Stomach (tissue), 19 donors: ENCODE measurements at places on chromosomes 16 and 17. TPM values are rescaled to one million over a fixed set of nuclear protein-coding genes. Genes with fewer than 3 reads are reported as not detected.

ZFPM1 gene
- 85.7 TPM for total RNA-seq

SBK1 gene
- total RNA-seq = 2.0 TPM

KRTAP9-2 gene
- total RNA-seq = not detected

PLEKHM1 gene
- 52.3 TPM for total RNA-seq

DNA sequence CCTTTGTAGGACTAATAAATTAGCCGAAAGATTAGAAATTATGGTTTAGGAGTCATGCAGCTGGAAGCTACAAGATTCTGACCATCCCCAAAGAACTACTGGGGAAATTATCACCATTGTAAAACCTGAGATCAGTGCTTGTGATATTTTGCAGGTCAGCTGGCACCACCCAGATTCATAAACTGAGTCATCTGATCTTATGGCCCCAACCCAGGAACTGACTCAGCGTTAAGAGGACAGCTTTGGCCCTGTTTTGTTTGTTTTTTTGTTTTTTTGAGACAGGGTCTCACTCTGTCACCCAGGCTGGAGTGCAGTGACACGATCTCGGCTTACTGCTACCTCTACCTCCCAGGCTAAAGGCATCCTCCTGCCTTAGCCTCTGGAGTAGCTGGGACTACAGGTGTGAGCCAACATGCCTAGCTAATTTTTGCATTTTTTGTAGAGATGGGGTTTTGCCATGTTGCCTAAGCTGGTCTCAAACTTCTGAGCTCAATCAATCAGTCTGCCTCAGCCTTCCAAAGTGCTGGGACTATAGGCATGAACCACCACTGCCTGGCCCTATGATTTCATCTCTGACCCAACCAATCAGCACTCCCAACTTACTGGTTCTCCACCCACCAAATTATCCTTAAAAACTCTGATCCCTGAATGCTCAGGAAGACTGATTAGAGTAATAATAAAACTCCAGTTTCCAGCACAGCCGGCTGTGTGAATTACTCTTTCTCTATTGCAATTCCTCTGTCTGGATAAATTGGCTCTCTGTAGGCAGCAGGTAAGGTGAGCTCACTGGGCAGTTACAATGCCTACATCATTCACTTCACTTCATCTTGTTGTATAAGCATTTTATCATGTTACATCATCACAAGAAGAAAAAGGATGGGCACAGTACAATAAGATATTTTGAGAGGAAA, 79.4 kb upstream of the KSR1 start:
- peaks cover 17% of the 10 kb centered on the region for H3K4me1 ChIP-seq
- no peak overlapping the region for H3K27ac ChIP-seq
- no peak for DNase-seq
- no peak overlapping the region for H3K4me3 ChIP-seq
- H3K27me3 ChIP-seq = no peaks in the 10 kb centered on the region
- H3K36me3 ChIP-seq = no peaks in the 10 kb centered on the region

DNA sequence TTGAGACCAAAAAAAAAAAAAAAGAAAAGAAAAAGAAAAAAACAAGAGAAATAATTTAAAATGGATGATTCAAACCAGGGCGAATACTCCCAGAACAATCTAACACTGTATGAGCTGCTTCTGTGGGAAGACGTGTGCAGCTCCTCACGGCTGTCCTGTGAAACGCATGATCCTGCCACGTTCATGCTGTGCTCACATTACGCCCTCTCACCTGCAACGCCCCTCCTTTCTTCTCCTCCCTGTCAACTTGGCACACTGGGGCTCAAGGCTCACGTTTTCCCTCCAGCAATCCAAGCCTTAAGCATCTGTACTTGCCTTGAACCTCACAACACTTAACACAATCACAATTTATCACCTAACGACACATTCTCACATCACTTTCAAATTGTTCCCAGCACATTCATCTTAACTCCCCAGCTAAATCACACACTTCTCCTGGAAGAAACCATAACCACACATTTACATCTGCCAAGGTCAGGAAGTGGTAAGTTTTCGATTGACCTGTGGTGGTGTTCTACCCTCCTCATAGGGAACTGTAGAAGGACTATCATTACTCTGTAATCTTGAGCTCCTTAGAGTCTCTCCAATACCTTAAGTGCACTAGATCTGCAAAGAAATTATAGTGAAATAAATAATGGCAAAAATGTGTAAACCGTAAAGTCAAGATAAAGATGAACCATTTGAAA, 29.1 kb downstream of the MBTPS1 start:
- H3K27me3 ChIP-seq = no peaks in the 10 kb centered on the region
- DNase-seq = no peak
- peaks cover 87% of the 10 kb centered on the region for H3K36me3 ChIP-seq
- H3K4me3 ChIP-seq = no peak overlapping the region
- no peaks in the 10 kb centered on the region for H3K4me1 ChIP-seq
- H3K27ac ChIP-seq = no peak overlapping the region

DNA sequence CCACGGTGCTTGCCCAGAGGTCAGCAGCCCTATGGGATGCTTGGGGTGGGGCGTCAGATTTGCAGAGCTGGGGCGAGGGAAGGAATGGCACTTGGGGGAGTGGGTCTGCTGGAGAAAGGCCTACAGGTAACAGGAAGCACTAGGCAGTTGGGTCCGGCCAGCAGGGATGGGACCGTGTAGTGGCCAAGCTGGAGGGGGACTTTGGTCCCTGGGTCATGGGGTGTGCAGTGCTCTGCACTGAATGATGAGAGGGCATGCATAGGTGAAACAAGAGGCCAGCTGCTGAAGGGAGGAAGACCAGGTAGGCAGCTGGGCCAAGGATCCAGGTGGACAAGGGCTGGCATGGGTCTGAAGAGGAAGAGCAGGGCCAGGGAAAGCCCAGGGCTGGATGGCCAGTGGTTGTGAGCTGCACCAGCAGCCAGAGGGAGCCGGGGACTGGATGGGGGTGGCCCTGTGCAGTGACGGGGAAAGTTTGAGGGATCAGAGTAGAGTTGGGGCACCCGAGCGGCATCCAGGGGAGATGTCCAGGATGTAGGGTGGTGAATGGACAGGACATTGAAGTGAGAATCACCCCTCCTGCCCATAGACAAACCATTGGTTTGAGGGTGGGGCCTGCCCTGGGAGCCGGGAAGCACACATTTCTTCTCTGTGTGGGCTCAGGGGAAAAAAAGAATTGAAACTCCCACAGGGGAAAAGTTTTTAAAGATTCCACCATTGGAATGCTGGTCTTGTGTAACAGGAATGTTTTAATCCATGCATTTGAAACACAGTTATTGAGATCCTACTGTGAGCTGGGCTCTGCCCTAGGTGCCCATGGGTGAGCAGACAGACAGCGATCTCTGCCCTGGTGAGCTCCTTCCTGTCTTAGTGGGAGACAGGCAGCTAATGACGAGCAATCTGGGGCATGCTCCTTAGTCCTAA, 25.1 kb downstream of the RAI1 start:
- peaks cover 78% of the 10 kb centered on the region for H3K4me1 ChIP-seq
- no peak overlapping the region for H3K27ac ChIP-seq
- DNase-seq = no peak
- H3K4me3 ChIP-seq = no peak overlapping the region

DNA sequence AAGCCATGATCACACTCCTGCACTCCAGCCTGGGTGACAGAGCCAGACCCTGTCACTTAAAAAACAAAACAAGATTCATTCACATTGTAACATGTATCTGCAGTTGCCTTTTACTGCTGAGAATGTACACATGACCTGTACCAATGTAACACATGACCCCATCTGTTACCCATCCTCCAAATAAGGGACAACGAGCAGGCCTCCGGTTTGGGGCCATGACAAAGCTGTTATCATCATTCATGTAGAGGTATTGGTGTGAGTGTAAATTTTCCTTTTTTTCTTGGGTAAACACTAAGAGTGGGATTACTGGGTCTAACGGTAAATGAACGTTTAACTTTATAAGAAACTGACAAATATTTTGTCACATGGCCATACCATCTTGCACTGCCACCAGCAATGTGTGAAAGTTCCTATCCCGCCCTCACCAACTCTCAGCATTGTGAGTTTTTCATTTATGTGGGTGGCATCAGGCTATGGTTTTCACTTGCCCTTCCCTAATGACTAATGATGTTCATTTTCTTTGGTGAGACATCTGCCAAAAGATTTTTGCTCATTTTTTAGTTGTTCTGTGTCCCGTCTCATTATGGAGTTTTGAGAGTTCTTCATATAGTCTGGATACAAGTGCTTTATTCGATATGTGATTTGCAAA, 145.5 kb downstream of the C16orf78 start:
- no peaks in the 10 kb centered on the region for H3K27me3 ChIP-seq
- H3K4me1 ChIP-seq = no peaks in the 10 kb centered on the region
- no peak overlapping the region for H3K4me3 ChIP-seq
- no peak for DNase-seq

- peak overlapping the region; percentile 93 for H3K4me3 ChIP-seq
- H3K27me3 ChIP-seq = no peaks in the 10 kb centered on the region
- DNase-seq = peak; percentile 58
- peaks cover 54% of the 10 kb centered on the region for H3K4me1 ChIP-seq
- H3K36me3 ChIP-seq = no peaks in the 10 kb centered on the region
- peak overlapping the region; percentile 94 for H3K27ac ChIP-seq
These were observed 744 bp downstream of the CMIP start for GRCh38 chr16:81445143-81445961.

DNA sequence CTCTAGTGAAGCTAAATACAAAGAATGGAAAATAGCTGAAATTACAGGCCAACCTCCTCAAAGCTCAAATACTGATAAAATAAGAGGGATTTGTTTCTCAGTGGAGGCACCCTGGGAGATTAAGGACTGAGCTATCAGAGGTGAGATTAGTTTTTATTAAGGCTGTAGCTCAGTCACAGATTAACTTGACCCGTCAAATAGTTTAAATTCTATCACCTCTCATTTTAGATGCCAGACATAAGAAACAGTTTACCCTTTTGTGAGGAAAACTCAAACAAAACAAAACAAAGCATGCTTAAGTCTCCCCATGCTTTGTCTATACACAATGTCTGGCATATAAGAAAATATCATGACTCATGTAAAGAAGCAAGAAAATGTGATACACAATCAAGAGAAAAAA, 208.3 kb upstream of the PMFBP1 start:
- no peak overlapping the region for H3K27ac ChIP-seq
- H3K36me3 ChIP-seq = no peaks in the 10 kb centered on the region
- no peaks in the 10 kb centered on the region for H3K27me3 ChIP-seq
- DNase-seq = no peak
- no peaks in the 10 kb centered on the region for H3K4me1 ChIP-seq

GRCh38 chr17:7437950-7438614, 1.2 kb upstream of the FGF11 start:
- no peaks in the 10 kb centered on the region for H3K36me3 ChIP-seq
- peaks cover 34% of the 10 kb centered on the region for H3K4me1 ChIP-seq
- peak overlapping the region; percentile 57 for H3K4me3 ChIP-seq
- DNase-seq = peak; percentile 87
- H3K27me3 ChIP-seq = peaks cover 94% of the 10 kb centered on the region
- H3K27ac ChIP-seq = no peak overlapping the region

DNA sequence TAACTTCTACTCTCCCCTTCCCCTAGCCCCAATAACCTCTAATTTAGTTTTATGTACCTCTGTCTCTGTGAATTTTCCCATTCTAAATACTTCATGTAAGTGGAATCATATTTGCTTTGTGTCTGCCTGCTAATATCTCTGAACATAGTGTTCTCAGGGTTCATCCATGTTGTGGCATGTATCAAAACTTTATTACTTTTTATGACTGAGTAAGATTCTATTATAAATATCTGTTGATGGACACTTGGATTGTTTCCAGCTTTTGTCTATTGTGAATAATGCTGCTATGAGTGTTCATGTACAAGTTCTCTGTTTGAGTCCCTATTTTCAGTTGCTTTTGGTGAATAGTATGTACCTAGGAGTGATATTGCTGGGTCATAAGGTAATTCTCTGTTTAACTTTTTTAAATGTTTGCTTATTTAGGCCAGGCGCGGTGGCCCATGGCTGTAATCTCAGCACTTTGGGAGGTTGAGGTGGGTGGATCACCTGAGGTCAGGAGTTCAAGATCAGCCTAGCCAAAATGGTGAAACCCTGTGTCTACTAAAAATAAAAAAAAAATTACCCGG, 92.8 kb downstream of the CHD9 start:
- no peaks in the 10 kb centered on the region for H3K27me3 ChIP-seq
- H3K36me3 ChIP-seq = peaks cover under 1% of the 10 kb centered on the region
- H3K4me1 ChIP-seq = peaks cover 5% of the 10 kb centered on the region
- H3K27ac ChIP-seq = no peak overlapping the region

DNA sequence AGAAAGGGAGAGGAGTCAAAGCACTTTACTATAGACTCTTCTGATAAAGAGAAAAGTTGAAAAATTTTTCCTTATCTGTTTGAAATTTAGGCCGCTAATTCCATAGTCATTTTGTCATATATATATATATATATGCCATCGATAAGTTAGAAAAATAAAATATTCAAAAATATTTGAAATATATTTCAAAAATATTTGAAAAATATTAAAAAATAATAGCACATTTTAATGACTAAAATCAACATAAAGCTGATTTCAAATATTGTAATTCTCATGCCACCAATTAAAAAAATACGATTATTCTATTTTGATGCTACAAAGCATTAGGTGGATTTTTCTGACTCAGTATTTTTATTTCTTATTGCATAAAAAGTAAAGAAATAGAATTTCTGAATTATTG, 87.1 kb downstream of the KIF2B start:
- H3K36me3 ChIP-seq = no peaks in the 10 kb centered on the region
- H3K4me1 ChIP-seq = no peaks in the 10 kb centered on the region
- no peak for DNase-seq

GRCh38 chr16:24978370-24978914, 36.7 kb downstream of the ARHGAP17 start:
- no peaks in the 10 kb centered on the region for H3K27me3 ChIP-seq
- H3K36me3 ChIP-seq = peaks cover 23% of the 10 kb centered on the region
- DNase-seq = no peak
- peak overlapping the region; percentile 47 for H3K27ac ChIP-seq
- H3K4me1 ChIP-seq = peaks cover 21% of the 10 kb centered on the region
- H3K4me3 ChIP-seq = no peak overlapping the region

DNA sequence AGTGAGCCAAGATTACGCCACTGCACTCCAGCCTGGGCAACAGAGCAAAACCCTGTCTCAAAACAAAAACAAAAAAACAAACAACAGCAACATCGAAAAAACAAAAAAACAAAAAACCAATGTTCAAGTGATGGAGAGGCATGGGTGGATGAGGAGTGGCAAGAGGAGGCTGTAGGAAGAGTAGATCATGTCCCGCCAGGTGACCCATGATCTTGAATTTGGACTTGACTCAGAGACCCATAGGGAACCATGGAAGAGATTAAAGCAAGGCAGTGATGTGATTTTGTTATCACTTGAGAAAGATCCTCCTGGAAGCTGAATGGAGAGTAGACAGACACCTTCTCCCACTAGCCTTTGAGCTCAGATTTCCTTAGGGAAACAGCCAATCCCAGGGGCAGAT, 11.2 kb downstream of the ABAT start:
- H3K4me3 ChIP-seq = no peak overlapping the region
- H3K4me1 ChIP-seq = peaks cover 8% of the 10 kb centered on the region
- no peaks in the 10 kb centered on the region for H3K36me3 ChIP-seq
- no peak for DNase-seq
- no peak overlapping the region for H3K27ac ChIP-seq

DNA sequence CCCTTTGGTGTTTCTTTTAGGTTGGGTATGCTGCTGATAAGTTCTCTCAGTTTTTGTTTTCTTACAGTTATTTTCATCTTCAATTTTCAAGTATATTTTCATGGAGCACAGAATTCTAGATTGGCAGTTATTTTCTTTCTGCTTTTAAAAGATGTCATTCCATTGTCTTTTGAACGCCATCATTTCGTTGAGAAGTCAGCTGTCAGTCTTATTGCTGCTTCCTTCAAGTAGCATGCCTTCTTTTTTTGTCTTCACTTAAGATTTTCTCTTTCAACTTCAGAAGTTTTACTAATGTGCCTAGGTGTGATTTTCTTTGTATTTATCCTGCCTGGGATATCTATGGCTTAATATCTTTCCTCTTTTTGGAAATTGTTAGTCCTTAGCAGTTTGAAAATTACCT, 262.2 kb upstream of the PMFBP1 start:
- peak; percentile 23 for DNase-seq
- no peaks in the 10 kb centered on the region for H3K36me3 ChIP-seq
- no peaks in the 10 kb centered on the region for H3K4me1 ChIP-seq
- no peaks in the 10 kb centered on the region for H3K27me3 ChIP-seq
- H3K27ac ChIP-seq = no peak overlapping the region
